GM23338 (cell line): ENCODE measurements at places on chromosomes 5 and 9.

GRCh38 chr5:127445328-127445727 is 72.1 kb upstream of the PRRC1 start:
- DNase-seq: no peak

DNA sequence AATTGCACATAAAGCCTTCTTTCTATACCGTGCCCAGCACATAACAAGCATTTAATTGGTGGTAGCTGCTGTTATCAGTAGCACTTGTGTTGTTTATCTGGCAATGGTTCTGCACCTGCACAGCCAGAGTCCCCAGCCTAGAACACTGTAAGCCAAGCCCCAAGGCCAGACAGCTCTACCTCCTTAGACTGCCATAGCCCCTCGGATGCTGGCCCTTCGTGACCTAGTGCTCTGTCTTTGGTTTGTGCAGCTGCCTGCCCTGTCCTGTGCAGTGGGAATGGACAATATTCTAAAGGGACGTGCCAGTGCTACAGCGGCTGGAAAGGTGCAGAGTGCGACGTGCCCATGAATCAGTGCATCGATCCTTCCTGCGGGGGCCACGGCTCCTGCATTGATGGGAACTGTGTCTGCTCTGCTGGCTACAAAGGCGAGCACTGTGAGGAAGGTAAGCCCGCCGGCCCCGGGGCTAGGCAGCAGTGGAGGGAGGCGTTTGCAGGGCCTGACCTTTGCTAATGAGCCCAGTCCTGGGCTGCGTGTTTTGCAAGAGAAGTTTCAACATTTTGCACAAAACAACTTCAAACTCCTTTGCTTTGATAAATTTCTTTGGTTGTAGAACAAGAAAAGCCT is 173.3 kb upstream of the WWC1 start:
- DNase-seq: no peak

DNA sequence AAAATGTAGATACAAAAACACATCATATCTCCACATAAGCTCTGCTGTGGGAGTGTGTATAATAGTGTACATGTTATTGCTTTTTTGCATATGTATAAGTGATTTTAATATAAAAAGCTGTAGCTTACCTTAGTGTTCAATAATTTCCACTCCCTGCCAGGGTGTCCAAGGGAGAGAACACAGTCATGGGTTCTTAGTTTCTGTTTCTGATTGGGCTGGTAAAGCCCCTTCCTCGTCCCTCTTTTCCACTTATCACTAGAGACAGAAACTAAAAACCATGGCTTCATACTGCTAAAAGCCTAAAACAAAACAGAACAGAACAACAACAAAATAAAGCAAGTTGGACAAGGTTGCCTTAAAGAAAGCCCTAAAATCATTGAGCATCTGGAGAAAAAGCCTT is 74.4 kb upstream of the S1PR3 start:
- DNase-seq: no peak

- DNase-seq: peak; percentile 62
These were observed 83.7 kb downstream of the LNPEP start for GRCh38 chr5:97019435-97020117.

DNA sequence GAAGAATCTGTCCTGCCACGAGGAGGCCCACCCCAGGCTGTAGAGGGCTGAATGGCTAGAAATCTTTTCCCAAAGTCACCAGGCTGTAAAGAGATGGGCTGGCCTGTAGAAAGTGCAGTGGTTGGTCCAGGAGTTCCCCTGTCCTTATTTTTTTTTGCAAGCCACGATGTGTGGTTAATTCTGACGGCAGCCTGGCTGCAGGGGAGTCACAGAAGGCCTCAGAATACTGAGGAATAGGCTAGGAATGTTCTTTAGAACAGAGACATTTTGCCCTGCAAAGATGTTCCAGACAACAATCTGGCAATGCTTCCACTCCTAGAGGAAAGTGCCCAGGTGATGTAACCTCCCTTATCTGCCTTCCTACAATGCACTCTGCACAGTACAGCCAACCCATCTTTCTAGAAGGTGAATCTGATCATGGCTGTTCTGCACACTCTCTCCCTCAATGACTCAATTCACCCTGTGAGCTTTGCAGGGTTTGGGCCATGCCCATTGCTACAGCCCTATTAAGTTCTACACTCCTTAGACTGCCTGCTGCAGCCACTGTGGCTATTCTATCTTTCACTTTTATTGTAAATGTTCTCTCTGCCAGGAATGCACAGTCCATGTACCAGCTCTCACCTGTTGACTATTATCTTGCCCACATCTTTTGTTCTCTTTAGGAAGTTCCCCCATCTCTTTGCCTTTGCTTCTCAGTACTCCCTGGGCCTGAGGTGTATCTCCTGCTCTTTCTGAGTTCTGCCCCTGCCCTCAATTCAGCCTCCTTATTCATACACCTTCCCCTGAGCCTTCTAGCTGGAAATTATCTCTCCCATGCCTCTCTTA is 377.8 kb upstream of the CLINT1 start:
- DNase-seq: no peak

- DNase-seq: no peak
These were observed 60.8 kb downstream of the AOPEP start for GRCh38 chr9:94787266-94787665.

- no peak for DNase-seq
These were observed 159.8 kb upstream of the CCDC152 start for GRCh38 chr5:42596817-42597216.

DNA sequence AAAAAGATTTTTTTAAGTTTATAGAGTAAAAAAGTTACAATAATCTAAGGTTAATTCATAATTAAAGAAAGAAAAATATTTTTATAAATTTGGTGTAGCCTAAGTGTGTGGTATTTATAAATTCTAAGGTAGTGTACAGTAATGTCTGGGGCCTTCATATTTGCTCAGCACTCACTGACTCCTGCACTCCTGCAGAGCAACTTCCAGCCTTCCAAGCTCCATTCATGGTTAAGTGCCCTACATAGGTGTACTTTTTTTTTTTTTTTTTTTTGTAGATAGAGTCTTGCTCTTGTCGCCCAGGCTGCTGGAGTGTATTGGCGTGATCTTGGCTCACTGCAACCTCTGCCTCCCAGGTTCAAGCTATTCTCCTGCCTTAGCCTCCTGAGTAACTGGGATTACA is 10.1 kb downstream of the ACOT12 start:
- no peak for DNase-seq

GRCh38 chr5:137086342-137086741 is 412.8 kb downstream of the SPOCK1 start:
- DNase-seq: peak; percentile 33

DNA sequence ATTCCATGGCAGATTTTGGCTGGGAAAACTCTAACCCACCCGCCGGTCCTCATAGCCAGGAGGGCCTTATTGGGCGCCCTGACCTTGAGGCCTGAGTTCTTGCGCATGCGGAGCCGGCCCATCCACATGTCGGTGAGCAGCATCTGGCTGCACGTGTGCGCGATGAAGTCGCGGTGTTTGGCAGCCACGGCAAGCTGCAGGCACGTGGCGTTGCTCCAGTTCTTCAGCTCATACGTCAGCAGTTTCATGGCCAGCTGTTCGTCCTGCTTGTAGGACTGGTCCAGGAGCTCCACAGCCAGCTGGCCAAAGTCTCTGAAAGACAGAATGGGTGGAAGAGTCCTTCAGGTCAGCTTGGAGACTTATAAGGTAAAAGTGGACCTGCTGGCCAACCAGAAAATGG is 204.3 kb upstream of the KLF9 start:
- no peak for DNase-seq

DNA sequence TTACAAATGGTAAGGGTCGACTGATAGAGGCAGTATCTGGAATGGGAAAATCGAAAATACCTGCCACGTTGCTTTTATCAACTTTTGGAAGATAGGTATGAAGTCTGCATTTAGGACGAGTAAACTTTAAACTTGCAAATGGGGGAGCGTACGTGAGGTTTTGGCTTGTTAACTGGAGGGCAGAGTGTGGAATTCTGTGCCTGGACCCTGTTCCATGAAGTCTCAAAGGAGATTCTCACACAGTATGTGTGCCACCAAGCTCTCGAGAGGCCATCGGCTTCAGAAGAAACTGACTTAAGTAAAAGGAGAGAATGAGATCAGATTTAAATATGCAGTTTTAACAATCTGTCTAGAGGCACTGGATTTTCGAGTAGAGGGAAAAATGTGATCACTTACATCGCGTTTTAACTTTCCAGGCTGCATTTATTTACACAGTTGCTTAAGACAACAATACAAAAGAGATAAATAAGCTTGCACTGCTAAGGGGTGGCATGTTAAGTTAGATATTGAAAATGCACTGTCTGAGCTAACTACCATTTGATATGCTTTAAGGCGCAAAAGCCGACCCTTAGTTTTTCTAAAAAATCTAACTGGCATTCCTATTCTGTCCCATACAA is 401.6 kb downstream of the EBF1 start:
- peak; percentile 34 for DNase-seq

DNA sequence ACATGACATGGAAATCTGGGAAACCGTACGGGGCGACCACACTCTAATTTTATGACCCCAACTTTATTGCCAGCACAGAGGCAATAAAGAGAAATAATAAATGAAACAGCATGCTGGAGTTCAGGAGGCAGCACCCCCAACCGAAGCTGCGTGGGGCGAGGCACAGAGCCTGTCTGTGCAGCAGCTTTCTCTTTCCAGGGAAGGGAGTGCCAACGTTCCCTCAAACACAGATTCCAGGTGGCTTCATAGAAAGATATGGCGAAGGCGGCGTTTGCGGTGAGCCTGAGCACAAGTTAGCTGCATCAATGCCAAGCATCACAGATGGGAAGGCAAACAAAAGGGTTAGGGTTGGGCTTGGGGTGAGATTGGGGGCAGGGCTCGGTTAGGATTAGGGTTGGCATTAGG is 114.8 kb downstream of the HSD17B3 start:
- peak; percentile 39 for DNase-seq

- no peak for DNase-seq
These were observed 82.1 kb downstream of the CYFIP2 start for GRCh38 chr5:157348049-157348400.

- no peak for DNase-seq
These were observed 72.5 kb upstream of the CACNA1B start for GRCh38 chr9:137804908-137805630.

GRCh38 chr5:113271745-113272454 is 162.9 kb downstream of the TSSK1B start:
- DNase-seq: no peak

DNA sequence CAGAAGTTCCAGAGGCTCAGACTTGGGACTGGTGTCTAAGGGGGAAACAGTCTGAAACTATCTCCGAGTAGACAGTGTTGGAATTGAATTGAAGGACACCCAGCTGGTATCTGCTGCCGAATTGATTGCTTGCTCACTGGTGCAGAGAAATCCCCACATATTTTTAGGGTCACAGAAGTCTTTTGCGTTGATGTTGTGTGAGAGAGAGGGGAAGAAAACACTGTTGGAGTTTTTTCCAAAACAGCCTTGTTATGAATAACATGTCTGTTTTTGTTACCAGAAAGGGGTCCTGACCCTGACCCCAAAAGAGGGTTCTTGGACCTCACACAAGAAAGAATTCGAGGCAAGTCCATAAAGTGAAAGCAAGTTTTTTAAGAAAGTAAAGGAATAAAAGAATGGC is 81.3 kb downstream of the ALDH7A1 start:
- no peak for DNase-seq

DNA sequence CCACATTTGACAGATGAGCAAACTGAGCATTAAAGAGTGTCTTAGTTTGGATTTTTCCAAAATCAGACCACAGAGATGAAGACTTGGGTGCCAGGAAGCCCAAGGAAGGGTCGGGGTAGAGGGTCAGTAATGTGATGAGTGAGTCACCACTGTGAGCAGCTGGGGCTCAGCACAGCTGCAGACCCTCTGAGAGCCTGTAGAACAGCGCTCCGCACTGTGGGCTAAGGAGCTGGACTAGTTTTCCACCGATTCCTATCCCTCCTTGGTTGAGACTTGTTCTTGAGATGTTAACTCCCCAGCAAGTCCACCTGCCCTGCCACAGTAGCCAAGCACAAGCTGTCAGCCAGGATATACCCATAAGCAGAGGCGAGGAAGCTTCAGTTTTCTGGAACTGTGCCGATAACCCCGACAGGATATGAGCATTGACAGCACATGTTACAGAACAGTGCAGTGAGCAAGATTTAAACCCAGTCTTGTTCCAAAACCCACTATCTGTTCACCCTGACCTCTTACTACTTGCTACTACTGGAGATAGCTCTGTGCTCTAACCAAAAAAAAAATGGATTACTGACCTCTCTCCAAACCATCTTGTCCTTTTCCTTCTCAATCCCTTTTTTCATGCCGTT is 31.8 kb downstream of the EGFLAM start:
- DNase-seq: no peak

DNA sequence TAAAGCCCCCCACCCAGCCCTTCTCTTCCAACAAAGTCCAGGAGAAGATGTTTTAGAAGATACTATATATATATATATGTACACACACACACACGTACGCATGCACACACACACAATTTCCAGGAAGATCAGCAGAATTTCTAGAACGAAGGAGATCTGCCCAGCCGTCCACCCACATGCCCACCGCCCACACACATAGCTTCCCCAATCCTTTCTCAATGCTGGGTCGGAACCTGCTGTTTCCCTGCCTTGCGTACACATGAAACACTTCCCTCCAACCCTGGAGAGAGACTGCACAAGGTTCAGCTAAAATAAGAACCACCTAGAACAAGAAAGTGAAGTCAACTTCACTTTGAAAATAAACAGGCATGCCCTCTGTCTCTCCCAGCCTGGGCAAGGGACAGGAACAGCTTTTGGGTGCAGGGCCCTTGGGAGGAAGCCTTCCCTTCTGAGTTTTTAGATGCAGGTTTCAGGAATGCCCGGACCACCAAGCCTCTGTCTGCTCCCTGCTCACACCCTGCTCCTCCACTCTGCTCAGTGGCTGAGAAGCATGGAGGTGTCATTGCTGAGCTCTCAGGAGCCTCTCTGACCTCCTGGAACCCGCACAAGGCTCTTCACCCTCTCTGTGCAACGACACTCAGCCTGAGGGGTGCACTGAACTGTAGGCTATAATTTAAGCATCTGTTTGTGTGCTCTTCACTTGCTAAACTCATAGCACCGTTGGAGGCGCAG is 149.4 kb downstream of the C5orf15 start:
- DNase-seq: no peak

DNA sequence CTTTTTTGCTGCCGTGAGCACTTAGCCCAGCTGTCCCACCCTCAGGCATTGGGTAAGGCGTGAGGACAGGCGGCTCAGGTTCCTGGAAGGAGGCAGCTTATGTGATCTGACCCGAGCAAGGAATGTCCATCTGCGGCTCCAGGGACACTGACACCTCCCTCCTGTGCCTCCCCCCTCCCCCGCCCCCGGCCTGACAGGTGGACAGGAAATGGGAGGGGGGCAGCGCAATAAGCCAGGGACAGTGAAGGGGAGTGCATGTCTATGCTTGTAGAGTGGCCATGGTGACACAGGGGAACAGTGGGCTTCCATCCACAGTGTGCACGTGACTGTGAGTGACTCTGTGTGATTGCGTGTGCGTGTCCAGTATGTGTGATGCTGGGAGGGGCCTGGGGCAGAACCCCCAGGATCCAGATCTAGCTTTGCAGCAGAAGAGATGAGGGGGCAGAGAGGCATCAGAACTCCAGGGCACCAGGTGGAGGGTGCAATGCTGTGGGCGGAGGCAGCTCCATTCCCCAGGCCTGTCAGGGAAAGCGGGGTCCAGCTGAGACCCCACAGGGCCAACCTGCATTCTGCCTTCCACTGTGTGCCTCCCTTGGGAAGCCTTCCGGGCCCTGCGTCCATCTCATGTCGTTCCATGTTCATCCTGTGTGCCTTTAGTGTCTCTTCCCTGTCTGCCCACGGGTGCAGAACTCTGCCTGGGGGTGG is 30.5 kb downstream of the CNTFR start:
- no peak for DNase-seq

GRCh38 chr5:153895266-153895665 is 143.4 kb downstream of the FAM114A2 start:
- DNase-seq: no peak

GRCh38 chr9:33249087-33249658 is 9.2 kb downstream of the SPINK4 start:
- no peak for DNase-seq
